ENCODE measurements at places on chromosomes 2 and 18.

- DNase-seq = no peak
Measured at GRCh38 chr2:59303272-59303671, 1062.1 kb upstream of the FANCL start.

DNA sequence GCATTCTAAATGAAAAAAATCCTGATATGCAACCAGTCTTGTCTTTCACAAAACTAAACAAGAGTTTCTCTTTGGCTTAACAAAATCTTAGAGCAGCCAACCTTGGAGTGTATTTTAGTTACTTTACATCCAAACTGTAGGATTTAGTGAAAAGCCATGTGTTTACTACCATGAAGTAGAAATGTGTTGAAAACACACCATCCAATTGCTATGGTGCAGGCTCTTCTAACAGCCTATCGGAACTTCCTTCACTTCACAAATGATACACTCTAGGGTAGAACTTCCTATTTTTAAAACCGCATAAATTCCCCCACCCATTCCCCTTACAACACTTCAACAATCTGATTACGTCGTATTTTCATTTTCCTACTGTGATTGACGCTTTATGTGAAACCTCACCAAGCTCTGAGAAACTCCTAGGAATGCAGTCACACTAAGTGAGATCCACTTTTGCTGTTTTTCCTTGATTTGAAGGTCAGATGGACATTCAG lies 74.4 kb upstream of the MAP4K4 start:
- DNase-seq = no peak

DNA sequence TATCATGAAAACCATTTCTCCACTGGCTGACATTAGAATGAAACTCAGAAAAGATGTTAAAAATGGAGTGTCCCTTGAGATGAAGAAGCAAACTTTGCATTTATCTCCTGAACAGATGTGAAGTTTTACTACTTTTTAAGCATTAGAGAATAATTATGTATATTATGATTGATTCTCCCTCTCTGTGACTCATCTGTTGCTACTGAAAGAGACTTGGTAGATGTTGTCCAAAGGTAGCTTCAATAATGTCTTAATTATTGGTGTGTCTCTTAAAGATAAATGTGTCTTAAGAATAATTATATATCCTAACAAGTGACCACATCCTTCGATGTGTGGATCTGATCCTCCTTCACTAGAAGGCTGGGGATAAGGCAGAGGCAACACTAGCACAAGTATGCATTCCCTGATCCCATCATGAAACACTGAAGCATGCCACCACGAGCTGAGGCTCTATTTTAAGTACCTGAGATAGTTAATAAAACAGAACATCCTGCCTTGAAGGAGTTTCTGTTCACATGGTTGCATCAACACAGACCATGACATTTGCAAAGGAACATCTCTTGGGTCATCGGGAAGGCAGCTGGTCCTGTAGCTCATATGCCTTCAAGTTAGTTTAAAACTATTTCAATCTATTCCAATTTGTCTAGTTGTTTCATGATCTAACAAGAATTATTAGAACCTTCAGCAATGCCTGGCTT lies 15.5 kb downstream of the RND3 start:
- DNase-seq = no peak

- no peak for DNase-seq
Measured at GRCh38 chr2:210460322-210461227, 16.0 kb downstream of the LANCL1 start.

DNA sequence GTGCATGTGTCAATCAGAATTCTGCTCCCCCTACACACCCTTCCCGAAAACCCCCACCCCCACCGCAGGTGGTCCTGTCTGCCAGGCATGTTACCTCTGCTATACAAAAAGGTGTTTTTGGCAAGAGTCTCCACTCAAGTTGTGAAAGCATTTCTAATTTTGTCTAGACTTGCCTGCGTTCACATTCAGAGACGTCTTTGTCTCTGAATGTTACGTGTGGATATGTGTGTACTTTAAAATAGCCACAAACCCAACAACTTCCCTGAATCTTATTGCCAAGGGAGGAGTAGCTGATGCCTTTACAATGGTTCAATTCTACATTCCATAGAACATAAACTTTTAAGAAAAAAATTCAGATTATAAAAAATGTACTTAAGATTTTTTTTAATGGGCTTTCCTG lies 66.6 kb downstream of the ITGA4 start:
- DNase-seq = no peak

DNA sequence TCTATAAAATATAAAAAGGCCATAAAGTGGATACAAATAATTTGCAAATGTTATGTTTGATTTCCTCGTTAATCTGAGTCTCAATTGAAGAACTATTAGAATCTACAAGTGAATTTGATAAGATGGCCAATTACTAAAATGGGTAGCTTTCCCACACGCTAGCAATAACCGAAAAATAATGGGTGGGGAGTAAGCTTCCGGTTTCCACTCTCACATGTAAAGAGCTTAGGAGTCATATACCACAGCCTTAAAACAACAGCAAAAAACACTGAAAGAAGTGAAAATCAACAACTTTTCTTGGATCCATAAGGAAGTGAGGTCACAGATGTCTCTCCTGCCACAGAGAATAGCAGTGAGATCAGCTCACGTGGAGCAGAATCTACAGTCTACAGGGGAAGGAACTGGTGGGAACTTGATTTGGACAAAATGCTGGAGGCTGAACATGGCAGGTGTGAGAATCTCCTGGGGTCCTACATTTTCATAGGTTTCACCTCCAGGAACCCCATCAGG lies 18.6 kb downstream of the THAP4 start:
- DNase-seq = no peak

- DNase-seq = no peak
Measured at GRCh38 chr2:97715951-97716694, 2.7 kb downstream of the ZAP70 start.

DNA sequence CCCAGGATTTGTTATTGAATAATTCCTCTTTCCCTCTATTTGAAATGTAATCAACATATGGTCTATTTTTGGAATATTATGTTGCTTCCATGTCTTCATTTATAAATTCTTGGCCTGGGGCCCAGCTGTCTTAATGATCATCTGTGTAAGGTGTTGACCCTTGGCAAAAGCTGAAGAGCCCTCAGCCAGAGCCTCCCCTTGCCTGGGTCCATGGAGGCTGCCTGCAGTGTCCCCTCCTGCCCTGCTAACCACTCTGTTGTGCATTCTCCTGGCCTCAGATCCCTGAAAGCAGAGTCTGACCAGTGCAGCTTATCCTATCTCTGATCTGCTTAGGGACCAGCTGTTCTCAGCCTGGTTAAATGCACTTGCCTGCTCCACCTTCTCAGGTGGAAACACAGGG lies 226.1 kb upstream of the APCDD1 start:
- no peak for DNase-seq

DNA sequence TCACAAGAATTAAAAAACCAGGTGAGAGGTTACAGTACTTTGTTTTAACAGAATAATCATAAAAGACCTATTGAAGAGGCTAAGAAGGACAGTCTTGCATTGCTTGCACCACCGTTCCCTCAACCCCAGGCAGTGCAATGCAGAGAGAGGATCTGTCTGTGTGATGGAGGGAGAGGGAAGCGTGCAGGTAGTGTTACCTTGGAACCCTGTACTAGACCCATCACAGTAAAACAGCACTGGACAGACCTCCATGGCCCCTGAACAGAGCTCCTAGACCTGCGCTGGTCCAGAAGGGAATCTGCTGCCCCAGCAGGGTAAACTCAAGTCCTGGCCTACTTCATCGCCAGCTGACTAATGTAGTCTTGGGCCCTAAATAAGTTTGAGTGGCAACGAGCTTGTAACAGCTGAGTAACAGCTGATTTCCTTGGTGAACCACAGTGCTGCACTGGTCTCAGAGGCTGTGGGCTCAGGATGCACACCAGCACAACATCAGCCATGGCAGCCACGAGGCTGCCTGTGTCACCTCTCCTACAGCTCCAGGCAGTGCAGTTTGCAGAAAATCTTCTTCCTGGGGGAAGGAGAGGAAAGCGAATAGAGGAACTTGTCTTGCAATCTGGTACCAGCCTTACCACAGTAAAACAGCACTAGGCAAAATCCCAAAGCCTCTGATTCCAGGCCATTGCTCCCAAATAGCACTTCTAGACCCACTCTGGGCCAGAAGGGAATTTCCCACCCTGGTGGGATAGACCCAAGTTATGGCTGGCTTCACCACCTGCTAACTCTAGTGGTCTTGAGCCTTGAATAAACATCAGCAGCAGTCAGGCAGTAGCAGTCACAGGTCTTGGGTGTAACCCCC lies 417.2 kb downstream of the CDH7 start:
- DNase-seq = no peak
